ENCODE measurements at places on chromosomes 6 and 20.

DNA sequence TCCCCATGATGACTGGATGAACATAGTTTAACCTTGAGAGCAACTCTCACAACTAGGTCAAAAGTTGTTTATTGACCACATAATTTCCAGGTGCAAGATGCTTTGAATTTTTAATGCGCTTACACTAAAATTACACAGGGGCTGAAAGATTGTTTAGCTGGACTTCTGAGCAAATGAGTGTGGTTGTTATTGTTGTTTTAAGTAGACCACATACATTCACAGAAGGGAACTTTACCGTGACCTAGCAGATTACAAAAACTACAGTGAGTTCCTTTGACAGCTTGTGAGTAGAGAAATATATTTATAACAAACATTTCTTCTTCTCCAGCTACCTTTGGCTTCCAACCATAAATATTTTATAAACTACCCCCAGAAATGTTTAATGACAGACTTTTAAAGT is 178.9 kb downstream of the UST start:
- DNase-seq, result no peak

- no peak for DNase-seq
Measured at GRCh38 chr20:44596010-44596409, 13.6 kb downstream of the PKIG start.

- no peak for DNase-seq
Measured at GRCh38 chr6:102352552-102352951, 959.0 kb downstream of the GRIK2 start.

DNA sequence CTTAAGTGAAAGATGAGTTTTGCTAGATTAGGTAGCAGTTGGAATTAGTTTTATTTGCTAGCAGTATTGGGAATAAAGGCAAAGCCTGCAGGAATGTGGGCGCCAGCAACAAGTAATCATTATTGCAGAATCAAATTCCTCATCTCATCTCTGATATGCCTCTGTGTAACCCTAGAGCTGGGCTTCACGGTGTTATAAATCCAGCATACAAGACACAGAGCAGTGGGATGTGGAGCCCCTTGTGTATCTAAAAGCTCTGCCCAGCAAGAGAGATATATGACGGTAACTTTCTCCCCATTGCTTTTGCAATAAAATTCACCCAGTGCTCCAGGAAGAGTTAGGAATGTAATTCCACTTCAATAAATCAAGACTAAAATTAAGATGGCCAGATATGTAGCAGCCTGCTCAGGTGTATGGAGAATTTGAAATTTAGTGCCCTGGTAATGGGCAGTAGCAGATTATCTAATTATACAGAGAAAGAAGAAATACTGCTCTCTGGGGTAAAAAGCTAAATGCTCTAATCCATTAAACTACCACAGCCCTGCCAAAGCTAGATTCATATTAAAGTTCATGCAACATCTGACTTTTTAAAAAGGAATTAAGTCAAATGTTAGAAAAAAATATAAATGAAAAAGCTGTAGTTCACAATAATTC is 5.6 kb upstream of the BLOC1S5 start:
- no peak for DNase-seq

DNA sequence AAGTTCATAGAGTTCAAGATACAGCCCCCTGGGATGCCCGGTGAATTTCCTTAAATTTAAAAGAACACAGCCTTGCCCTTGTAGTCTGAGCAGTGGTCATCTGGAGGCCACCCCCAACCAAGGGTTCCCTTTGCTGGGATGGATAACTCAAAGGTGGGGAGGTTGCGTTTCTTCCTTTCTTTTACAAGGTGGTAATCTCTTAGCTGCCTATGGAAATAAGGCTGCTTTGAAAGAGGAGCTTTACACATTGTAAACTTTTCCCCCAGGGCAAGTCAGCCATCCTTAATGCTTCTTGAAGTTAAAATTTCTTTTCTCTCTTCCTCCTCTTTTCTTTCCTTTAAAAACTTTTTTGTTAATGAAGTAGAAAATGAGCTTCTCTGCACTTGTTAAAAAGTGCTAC is 71.2 kb upstream of the PRDM1 start:
- DNase-seq, result no peak

- DNase-seq, result no peak
Measured at GRCh38 chr6:135658481-135658880, 160.9 kb upstream of the AHI1 start.

DNA sequence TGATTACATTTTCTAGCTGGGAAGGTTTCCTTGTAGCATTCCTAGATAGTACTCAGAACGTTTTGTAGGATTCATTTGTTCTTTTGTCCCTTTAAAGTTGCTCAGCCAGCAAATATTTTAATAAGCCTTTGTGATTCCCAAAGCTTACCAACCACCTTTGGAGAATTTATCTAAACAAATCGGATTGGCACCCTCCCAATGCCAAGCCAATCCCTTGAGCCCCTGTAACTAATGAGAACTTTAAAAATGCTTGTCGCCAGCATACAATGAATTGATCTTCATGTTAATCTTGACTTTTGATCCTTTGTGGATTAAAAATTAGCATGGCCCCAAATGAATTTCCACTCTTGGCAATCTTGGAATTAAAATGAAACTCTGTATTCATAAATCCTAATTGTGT is 559.5 kb downstream of the UTRN start:
- no peak for DNase-seq

DNA sequence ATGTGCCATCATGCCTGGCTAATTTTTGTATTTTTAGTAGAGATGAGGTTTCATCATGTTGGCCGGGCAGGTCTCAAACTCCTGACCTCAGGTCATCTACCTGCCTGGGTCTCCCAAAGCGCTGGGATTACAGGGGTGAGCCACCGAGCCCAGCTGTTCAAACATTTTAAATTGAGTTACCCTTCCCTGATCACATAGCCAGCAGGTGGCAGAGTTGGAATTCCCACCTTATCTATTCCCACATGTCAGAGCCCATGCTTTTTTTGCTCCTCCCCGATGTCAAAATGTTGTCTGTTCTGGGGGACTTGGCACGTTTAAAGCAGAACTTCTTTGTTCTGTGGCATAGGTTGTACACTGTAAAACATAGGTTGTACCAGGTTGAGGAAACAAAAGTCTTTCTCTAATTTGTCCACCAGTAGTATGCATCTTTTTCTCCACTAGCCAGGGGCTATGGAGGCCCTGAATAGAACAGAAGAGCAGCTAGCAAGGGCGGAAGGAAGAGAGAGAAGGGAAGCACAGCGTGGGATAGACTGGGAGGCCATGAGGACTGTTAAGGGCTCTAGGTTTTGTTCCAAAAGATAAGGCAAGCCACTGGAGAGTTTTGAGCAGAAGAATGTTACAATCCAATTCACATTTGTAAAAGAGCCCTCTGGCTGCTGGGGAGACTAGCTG is 7.3 kb upstream of the LBP start:
- DNase-seq, result peak; percentile 46

Data from cardiac fibroblast (primary cell).